ENCODE measurements at places on chromosomes 2 and 18.
A peak's percentile ranks its signal among the peaks of the same experiment; 100 is the strongest.

DNA sequence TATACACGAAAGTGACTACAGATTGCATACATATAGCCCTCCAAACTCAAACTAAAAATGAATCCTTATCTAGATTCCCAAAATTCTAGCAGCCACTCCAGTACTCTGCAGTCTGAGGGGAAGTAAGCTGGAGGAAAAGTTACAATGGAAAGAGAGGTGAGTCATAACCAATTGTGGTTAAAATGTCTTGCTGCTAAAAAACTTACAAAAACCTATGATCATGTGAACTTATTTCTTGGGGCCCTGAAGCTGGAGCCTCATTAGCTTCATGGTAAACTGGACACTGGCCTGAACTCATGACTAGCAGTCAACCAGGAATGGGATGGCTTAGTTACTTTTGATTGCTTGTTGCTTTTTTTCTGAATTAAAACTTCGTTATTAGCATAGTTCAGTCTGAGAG is 175.9 kb downstream of the SLC4A3 start:
- no peak for DNase-seq

- DNase-seq: peak; percentile 63
These were observed 124.9 kb downstream of the ARHGAP15 start for GRCh38 chr2:143254110-143254509.

DNA sequence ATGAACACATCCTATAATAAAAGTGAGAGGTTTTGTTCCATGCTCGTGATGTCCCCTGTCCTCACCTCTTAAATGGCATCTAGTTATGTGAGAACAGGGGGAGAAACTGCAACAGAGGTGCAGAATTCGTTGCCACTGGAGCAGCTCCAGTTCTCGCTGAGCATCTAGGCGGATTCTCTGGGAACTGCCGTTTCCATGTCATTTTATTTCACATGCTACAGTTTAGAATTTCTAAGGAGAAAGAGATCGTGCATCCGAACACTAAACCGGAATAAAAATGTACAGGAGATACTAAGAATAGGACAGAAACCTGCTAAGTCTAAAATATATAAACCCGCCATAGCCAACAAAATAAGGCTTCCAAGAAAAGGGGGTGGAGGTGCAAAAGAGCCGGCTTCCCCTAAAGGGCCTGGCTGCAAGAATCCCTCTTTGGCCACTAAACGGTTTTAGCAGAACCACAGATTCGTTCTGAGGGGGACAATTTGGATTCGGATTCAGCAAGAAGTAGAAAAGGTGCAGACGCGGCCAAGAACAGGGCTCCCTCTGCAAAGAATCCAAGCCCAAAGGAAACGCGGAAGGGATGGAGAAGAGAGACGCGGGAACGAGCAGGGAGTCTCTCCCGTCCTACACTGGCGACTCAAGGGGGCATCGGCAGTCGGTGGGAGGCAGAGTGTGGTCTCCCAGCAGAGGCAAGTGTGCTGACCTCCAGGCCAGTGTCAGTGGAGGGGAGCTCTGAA is 1.3 kb downstream of the TMEM163 start:
- DNase-seq: peak; percentile 16

GRCh38 chr18:75083761-75084160 is 125.2 kb downstream of the PTGR3 start:
- no peak for DNase-seq

GRCh38 chr2:119862127-119862889 is 102.6 kb downstream of the PTPN4 start:
- DNase-seq: no peak

- DNase-seq: no peak
These were observed 162.3 kb downstream of the TGIF1 start for GRCh38 chr18:3612315-3612714.

- no peak for DNase-seq
These were observed 253.7 kb upstream of the THUMPD2 start for GRCh38 chr2:40032650-40033319.

GRCh38 chr2:134454931-134455330 is 201.1 kb downstream of the MGAT5 start:
- no peak for DNase-seq

- DNase-seq: no peak
These were observed 254.8 kb downstream of the CYP26B1 start for GRCh38 chr2:71892896-71893295.

DNA sequence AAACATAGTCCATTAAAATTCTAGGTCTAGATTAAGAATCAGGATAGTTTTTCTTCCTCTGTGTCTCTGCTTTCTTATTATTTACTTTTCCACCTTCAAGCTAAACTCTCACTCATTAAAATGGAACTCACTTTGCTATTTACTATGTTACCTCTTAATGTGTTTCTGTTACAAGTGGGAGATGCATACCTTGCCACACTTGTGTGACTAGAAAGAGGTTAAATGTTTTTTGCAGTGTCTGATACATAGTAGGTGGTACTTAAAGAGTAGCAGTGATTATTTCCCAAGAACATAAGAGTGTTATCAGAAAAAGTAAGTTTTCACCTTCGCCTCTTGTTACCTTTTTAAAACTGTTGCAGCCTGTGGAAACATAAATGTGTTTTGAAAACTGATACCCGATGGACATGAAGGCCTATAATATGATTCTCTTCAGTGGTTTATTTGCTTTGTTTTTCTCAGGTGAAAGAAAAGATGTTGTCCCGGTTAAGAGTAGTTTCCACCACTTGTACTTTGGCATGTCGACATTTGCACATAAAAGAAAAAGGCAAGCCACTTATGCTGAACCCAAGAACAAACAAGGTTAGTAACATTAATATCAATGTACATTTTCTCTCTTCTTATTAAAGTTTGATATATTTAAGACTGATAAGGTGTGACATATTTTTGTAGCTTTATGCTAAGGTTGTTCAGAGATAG is 16.6 kb downstream of the ME2 start:
- no peak for DNase-seq

GRCh38 chr2:124120246-124120645 is 95.2 kb downstream of the CNTNAP5 start:
- no peak for DNase-seq

DNA sequence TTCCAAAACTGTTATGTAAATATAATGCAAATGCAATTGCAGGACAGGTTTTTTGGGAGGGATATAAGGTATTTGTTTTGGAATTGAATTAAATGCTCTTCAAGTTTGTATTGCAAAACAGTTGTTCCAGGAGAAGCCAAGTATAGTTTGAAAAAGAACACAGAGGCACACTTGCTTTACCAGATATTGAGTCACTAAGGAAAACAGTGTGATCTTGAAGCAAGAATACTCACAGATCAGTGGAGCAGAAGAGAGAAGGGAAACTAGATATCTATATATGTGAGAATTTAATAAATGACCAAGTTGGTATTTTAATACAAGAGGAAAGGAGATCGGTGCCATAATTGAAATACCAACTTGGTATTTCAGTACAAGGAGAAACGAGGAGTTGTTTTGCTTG is 178.9 kb downstream of the CAPN13 start:
- no peak for DNase-seq

DNA sequence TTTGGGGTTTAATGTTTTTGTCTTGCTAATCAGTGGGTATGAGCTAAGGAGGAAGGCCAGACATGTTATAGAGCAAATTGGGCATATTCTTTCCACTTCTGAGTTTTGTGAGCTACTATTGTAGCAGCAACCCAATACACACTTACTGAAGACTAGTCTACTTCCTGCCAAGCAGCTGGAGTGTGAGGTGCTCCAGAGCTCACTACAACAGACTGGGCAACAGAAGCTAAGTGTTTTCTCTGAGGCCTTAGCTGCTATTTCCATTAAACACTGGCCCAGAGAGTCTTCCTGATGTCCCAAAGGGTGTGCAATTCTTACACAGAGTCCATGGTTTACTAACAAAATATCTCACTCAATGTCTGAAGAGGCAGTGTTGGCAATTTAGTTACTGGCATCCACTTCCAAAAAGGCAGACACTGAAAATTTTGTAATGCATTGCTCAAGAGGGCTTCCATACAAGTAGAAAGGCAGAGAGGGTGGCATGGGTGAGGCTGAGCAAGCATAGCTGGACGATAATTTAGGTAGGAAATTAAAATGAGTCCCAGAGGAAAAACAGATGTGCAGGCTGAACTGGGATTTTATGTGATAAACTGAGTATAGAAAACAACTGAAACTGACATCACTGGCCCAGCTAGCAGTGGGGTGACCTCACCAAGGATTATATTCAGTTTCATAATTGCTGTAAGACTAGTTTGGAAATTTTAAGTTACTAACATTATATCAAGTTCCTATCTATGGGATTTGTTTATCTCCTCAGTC is 68.6 kb downstream of the ZC3H6 start:
- no peak for DNase-seq

- no peak for DNase-seq
These were observed 541.1 kb downstream of the SATB2 start for GRCh38 chr2:198916548-198917080.

- DNase-seq: no peak
These were observed 614.2 kb upstream of the REG3G start for GRCh38 chr2:78411303-78411702.

DNA sequence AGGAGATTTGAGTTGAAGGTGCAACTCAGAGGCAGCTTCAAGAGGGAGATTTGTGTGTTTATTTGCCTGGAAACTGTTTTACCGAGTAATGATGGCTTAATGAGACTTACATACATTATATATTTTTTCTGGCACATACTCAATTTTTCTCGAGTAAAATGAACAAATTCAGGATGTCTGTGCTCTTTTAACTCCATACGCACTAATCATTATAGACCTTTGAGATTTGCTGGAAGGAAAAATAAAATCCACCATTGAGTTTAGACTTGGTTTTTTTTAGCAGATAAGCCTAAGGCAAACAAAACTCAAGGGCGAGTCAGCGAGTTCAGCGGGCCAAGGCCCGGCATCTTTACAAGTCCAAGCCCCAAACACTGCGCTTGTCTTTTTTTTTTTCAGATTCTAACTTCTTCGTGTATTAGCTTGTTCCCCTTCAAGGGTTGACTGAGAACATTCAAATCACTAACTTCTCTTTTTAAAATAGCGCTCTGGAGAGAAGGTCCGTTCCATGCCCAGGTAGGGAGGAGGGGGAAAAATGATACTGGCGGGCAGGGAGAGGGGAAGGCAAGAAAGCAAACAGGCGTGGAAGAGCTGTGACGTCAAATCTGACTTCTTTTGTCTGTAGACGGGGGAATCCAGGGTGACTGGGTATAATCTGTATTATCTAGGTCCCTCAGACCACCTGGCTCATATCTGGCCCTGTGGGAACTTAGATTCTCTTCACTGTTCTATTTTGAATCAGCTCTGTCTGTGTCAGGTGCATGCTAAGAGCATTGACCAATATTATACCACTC is 72.7 kb upstream of the MAP3K20 start:
- no peak for DNase-seq

GRCh38 chr2:186941853-186942252 is 92.9 kb upstream of the ZSWIM2 start:
- no peak for DNase-seq

GRCh38 chr2:156158808-156159207 is 173.7 kb downstream of the NR4A2 start:
- no peak for DNase-seq

DNA sequence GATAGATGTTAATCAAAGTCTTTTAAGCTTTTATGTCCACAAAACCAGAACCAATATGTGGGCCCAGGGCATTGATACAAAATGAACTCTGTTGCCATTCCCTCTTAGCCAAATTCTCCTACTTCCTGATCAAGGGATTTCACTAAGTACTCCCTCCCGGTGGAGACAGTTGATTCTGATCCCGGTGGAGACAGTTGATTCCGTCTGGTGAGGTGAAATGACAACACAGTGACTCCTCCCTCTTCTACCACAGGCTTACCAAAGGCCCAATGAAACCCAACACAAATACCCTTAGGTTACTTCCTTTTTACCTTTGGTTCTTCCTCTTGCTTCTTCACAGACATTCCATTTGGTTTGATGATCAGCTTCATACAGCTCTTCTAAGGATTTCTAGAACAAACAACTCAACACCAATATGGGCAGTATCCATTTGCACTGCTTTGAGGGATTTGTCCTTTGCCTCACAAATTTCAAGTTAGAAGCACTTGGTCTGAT is 153.8 kb downstream of the IKZF2 start:
- no peak for DNase-seq

DNA sequence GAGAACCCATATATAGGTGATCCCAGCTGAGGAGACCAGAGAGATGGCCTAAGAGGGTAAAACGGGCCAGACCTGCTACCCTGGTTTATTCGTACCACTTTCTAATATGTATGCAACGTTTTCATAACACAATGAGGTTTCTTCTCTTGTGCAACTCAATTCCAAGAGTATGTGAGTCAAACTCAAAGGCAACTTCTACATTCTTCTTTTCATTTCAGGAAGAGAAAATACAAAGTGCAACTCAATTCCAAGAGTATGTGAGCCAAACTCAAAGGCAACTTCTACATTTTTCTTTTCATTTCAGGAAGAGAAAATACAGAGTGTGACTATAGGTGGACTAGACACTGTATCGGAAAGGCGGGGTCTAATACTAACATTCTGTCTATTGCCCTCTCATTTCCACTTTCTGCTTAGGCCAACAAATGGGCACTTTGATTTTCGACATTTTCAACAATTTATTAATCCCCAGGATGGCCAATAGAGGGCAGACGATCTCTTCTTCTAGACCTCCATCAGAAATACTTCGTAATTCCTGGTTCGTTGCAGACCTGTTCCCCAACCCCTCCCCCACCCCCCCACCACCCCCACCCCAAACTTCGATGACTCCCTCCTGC is 3.7 kb upstream of the CRIM1 start:
- peak; percentile 33 for DNase-seq

GRCh38 chr2:19035238-19035637 is 323.2 kb downstream of the OSR1 start:
- DNase-seq: no peak

All from activated CD8-positive, alpha-beta T cell treated with anti-CD3 and anti-CD28 coated beads, Interleukin-2, amount 10 ng/mL, durations not matched to agents 7 days and 5 days (primary cell).